Endothelial cell of umbilical vein (primary cell): ENCODE measurements at places on chromosomes 13 and 19. TPM values are rescaled to one million over a fixed set of nuclear protein-coding genes. Genes with fewer than 3 reads are reported as not detected.
A peak's percentile ranks its signal among the peaks of the same experiment; 100 is the strongest.

DNA sequence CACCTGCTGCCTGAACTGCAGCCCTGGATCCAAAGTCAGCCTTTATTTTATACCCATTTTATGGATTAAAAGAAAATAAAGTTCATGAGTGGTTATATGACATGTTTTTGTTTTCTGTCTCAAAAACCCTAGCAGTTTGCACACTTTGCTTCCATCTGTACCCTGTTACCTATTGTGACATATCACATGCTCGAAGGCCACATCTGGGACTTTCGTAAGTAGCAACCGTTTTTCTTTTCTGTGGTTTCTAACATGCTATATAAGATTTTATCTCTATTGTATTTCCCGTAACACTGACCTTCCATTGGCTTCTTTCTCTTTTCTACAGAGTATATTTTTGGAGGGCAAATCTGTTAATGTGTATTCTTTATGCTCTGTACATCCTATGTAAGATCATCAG, 1007.2 kb downstream of the PCDH9 start:
- H3K4me1 ChIP-seq, result no peaks in the 10 kb centered on the region
- no peak overlapping the region for H3K27ac ChIP-seq
- no peak overlapping the region for H3K4me3 ChIP-seq
- H3K36me3 ChIP-seq, result no peaks in the 10 kb centered on the region

- no peaks in the 10 kb centered on the region for H3K4me1 ChIP-seq
- no peak for DNase-seq
- no peaks in the 10 kb centered on the region for H3K27me3 ChIP-seq
- no peak overlapping the region for H3K27ac ChIP-seq
- no peak overlapping the region for H3K4me3 ChIP-seq
These were observed 59.4 kb downstream of the ZNF536 start for GRCh38 chr19:30431591-30431990.

DNA sequence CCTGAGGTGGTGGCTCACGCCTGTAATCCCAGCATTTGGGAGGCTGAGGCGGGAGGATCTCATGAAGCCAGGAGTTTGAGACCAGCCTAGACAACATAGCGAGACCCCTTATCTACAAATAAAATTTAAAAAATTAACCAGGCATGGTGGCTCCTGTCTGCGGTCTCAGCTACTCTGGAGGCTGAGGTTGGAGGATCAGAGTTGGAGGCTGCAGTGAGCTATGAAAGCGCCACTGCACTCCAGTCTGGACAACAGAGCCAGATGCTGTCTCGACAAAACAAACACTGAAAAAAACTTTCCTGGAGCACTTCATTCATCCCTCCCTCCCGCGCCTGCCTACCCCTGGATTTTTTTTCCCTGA, 665 bp upstream of the ATG4D start:
- no peaks in the 10 kb centered on the region for H3K36me3 ChIP-seq
- H3K4me1 ChIP-seq, result peaks cover 4% of the 10 kb centered on the region
- no peak for DNase-seq
- H3K4me3 ChIP-seq, result peak overlapping the region; percentile 91
- H3K27ac ChIP-seq, result no peak overlapping the region
- no peaks in the 10 kb centered on the region for H3K27me3 ChIP-seq

Gene CLEC4G
- total RNA-seq, result not detected in 2 replicates

Gene DEDD2
- total RNA-seq, result 19.3 and 19.5 TPM in 2 replicates
